ENCODE measurements at places on chromosomes 4 and X.

- no peak for DNase-seq
These were observed 788.4 kb downstream of the RPA4 start for GRCh38 chrX:97672138-97672537.

- DNase-seq = no peak
These were observed 364.8 kb downstream of the PDGFC start for GRCh38 chr4:156606554-156607477.

DNA sequence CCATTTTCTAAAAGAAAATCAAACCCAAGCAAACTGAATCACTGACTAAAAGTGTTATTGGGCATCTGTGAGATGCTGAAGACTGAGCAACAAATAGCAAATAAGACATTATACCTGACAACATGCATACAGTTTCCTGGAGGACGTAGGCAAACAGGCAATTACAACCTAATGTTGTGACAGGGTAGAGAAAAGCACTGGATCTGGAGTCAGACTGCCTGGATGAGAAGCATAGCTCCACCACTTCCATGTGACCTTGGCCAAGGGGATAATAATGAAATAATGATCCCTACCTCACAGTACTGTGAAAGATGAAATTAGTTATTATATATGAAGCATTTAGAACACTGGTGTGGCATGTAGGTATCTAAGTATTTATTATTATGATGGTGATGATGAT is 2.7 kb downstream of the SPINK2 start:
- DNase-seq = no peak

GRCh38 chr4:52873191-52873590 is 11.1 kb downstream of the RASL11B start:
- no peak for DNase-seq

GRCh38 chr4:108365551-108365950 is 196.8 kb upstream of the LEF1 start:
- no peak for DNase-seq

- no peak for DNase-seq
These were observed 305.5 kb upstream of the EMCN start for GRCh38 chr4:100823066-100823992.

DNA sequence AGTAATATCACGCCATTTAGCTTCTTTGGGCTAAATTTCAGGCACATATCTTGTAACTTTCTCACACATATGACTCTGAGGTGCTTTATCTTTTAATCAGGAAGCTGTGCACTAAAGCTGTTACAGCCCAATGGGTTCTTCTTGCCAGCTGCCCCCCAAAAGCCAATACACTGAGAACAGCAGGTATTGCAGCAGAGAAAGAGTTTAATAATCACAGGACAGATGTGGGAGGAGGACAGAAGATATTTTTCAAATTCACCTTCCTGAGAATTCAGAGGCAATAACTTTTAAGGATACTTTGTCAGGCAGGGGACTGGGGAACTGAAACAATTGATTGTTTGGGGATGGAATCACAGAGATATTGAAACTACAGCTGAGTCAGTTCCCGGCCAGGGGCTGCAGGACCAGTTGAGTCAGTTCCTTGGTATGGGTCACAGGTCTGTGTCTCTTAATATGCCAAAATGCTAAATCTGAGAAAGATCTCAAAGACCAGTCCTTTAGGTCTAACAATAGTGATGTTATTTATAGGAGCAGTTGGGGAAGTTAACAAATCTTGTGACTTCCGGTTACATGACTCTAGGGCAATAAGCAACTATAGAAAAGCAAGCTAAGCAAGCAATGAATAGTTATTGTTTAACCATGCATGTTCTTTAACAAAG is 28.1 kb downstream of the DDIT4L start:
- DNase-seq = peak; percentile 1

DNA sequence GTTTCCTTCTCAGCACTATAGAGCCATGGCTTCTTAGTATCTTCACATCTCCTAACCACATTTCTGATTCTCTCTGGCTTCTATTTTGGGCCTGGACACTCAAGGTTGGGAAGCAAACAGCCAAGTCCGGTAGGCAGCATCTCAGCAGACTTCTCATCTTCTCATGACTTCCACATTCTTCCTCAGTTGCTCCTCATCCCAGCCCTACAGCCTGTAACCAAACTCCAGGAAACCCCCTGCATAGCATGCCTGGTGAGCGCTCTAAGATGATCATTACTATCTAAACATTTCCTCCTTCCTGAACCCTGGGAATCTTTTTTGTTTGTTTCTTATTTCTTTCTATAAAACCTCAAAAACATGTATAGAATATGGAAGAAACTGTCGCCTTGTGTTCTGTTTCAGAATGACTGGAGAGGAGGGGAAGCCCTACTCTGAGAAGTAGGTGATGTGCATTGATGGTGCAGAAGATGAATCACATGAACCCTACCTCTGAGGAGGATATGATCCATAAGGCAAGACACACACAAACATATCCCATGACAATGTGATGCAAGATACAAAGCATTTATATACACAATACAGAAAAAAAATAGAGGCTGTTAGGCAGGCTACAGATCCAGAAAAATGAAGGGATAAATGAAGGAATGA is 219.8 kb upstream of the GYPA start:
- DNase-seq = no peak

DNA sequence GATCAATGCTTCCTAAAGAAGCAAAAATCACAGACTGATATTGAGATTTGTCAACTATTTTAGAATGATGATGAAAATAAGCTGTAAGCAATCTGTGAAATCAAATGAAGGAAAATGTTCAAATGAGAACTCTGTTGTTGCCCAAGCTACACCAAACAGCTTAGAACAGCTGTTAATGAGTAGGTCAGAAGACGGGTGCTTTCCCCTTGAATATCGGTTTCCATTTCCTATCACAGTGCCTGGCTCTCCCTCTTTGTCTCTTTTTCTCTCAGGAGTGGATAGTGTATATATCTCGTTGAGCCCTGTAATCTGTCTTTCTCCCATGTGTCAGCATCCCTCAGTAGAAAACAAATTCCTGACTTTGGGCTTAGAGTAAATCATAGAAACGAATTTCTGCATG is 1592.9 kb upstream of the TENM3 start:
- no peak for DNase-seq

DNA sequence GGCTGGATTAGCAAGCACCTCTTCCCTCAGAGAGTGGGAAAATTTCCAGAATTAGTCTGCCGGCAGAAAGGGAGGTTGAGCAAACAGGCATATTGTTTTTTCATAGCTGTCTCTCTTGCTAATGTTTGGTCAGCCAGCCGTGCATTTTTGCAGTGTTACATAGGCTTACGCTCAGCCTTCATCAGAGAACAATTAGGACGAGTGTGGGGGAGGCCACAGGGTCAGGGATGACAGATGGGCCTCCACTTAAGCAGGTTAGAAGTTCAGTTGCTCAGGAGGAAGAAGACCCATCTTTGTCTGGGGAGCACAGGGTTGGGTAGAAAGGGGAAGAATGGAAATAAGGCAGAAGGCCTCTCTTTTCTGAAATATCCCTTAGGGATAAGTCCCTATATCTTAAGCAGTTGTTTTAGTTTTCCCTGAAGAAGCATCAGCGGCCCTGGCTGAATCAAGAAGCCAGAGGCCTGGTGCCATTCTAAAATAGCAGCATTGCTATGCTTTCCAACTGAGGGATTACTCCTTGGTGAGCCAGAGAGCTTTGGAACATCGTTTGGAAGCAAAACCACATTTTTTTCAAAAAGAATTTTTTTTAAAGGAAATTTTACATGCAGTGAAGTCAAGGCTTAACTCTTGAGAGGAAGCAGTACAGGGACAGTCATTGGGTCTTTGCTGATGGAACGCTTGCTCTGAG is 118.8 kb downstream of the SMIM20 start:
- DNase-seq = no peak

- no peak for DNase-seq
These were observed 43.1 kb upstream of the MCF2 start for GRCh38 chrX:139751053-139751452.

DNA sequence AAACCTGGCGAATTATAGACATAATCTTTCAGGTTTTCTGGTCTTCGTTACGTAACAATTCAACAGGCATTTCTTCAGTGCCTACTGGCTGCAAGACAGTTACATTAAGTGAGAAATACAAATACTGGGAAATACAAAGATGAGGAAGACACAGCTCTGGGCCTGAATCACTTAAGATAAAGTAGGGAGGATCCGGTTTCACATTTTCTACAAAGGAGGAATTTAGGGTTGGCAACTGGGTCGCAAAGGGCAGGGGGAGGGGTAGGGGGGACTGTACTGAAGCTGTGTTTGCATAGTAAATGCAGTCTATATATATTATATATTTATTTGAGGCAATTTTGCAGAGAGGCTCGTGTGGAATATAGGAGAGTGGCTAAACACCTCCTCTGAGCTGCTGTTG is 107.4 kb downstream of the MAML3 start:
- peak; percentile 56 for DNase-seq

DNA sequence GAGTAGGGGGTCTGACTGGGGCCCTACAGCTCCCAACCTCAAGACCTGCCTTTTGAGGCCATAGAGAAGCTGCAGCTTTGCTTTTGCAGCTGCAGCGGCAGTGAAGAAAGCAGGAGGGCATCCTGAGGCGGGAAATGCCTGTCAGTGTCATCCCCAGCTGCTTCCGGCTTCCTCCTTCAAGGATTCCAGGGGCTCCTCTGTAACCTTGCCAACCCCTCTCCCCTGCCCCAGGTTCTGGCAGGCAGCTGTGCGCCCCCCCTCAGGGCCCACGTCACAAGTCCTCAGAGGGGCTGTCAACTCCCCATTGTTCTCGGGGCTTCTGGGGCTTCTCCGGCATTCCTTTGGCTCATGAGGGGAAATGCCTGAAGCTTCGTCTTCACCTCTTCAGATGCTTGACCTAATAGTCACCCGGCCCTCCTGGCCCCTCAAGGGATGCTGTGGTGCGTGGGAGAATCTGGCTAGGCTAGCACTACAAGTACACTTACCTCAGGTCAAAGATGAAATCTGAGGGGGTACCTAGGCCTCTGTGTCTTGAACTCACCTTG is 31.9 kb downstream of the APLN start:
- no peak for DNase-seq

GRCh38 chr4:173990869-173991210 is 292.6 kb downstream of the FBXO8 start:
- no peak for DNase-seq

Measured in KBM-7 (cell line).